LNCaP clone FGC (cell line): ENCODE measurements at places on chromosomes 1 and 21.

- DNase-seq, result no peak
Observed at GRCh38 chr1:200072636-200073285, 45.3 kb downstream of the NR5A2 start.

DNA sequence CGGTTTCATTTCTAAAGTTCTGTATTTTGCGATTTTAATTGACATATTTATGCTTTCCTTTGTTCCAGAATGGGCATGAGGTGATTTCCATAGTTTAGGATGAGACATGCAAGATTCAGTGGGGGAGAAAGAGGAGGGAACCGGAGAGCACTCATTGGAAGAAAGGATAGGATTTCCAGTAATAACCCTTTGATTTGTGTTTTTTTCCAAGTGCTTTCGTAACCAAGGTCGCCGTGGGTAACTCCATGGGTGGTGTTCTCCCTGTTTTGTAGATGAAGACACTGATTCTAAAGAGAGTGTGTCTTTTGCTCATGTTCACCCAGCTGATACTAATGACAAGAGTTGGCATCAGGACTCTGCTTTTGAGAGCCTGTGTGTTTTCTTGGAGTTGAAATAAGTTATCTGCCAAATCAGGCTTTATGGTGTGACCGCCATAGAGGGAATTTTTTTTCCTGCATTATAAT is 170.1 kb downstream of the DHRS3 start:
- no peak for DNase-seq

- DNase-seq, result no peak
Observed at GRCh38 chr1:119795261-119796200, 15.7 kb downstream of the REG4 start.

DNA sequence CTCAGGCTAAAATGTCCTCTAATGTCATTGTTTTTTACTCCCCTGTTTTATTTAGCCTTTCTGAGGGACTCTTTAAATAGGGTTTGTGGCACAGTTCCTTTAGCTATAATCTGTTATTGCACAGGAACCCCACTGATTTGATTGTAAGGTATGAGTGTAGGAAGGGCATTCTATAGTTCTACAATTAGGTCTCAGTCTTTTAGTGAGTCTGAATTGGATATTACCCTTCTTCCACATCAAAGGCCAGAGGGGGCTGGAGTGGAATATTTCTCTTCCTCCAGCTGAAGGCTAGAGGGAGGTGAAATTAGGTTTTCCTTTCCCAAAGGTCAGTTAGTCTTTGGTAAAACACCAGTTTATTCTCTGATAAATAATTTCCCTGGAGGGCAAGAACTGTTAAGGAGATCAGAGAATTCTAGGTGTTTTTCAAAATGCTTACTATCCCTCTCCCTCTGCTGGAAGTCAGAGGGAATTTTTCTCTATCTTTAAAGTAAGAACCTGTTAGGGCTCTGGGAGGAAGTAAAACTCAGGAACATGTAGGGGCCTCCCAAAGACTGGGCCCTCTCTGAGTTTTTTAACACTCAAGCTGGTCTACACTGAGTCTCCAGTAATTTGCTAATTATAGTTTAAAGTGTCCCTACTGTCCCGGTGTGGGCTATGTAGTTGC is 176.3 kb upstream of the ZNHIT6 start:
- no peak for DNase-seq

DNA sequence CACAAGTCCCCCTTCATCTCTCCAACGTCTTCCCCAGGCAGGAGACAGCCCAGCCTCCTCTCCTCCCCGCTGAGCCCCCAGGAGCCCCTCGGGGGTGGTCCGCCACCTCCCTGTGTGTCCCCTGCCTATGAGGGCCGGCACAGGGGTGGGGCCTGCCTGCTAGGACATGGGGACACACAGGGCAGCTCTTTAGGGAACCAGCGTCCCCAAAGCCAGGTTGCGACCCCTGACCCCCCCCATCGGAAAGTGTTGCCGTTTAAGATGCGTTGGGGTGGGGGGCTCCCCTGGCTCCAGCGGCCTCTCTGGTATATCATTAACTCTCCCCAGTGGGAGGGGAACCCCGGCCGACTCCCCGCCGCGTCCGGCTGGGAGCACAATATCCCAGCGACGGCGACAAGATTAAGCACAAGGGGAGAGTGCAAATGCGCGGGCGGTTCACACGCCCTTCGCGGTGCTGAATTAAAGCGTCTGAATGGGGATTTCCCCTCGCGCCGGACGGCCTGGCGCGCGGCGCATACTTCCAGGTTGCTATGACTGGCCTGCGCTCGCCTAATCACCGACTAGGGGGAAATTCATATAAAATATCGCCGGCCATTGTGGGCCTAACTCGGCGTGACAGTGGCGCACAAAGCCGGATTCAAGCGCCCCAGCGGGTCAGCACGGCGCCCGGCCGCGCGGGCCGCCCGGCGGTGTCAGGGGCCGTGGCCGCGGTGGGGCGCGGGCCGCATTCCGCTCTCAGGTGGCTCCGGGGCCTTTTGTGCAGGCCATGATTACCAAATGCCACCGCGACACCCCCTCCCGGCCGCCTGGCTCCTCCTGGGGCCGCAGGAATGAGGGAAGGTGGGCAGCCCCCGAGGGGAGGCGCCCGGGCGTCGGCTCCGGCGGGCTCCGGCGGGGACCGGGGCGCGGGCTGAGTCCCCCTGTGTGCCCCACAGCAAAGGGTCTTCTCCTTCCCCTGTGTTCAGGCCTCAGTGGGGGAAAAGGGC is 30.9 kb downstream of the WNT3A start:
- no peak for DNase-seq
